ENCODE measurements at places on chromosomes 2 and 18.

GRCh38 chr2:128041561-128041960 is 13.7 kb upstream of the SAP130 start:
- no peak for DNase-seq

- DNase-seq: no peak
These were observed 1.3 kb downstream of the SLC20A1 start for GRCh38 chr2:112646791-112647689.

DNA sequence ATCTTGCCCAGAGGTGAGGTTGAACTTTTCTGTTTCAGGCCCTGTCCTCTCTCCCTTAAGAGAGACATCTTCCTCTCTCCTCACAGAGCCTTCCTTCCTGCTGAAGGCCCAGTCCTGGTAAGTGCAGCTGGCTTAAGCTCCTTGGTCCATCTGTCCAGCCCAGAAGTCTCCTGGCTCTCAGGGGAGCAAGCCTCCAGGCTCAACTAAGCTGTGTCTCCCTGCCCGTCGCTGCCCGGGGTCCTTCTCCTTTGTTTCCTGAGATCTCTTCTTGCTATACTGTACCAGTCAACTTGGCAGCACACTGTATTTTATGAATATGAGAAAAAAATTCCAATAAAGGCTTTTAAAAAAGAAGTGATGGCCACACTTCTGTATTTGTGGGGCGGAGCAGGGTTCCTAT is 77.4 kb downstream of the KCNF1 start:
- no peak for DNase-seq

DNA sequence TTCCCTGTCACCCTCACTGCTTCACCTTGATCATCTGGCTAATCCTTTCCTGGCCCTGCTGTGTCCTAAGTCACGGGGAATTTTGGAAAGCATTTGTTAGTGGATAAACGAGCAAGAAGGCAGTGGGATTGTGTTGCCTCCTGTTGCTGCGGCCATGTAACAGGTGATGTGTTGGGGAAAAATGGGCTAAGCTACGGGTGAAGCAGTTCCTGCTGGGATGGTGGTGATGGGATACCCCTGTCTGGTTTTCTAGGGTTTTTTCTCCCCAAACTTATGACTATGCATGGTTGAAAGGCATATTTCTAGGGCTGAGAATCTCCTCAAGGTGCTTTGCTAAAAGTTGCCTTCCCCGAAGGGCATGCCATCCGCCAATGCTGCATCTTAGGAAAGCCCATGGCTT is 68.1 kb downstream of the WDSUB1 start:
- DNase-seq: no peak

DNA sequence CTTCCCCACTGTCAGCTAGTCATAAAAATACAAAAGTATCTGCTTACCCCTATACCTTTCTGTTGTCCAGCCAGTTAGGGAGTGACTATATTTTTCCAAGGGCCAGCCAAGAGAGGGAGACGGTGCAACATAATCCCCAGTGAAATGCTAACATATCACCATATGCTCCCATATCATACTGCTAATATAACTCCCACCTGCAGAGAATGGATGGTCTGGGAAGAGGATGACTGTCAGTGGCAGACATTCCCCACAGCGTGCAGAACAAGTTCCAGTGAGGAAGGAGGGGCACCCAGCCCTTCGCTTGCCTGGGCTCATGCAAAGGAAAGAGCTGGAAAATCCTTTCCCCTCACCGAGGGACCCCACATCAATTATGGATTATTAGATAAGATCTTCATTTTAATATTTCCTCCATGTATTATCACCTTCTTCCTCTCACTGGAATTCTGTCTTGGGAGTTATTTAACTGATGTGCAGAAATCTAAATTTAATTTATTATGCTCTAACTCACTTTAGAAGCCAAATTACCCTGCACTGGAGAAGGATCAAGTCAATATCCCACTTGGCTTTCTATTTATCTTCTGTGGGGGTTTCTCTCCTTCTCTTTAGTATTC is 135.6 kb downstream of the GALNT14 start:
- no peak for DNase-seq

DNA sequence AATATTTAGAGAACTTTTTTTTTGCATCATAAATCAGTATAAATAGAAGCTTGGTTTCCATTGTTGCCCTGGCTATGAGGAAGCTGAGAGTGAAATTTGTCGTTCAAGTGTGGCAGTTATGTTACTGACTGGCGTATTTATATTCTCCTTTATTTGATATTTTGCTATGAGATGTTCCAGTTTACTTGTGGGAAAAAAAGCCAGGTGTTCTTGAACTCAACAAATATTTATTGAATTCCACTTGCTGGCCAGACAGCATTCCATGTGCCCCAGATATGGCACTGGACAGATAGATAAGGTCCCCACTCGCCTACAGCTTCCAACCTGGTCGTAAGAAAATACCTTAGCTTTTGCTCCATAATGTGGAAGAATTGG is 44.7 kb downstream of the NEDD4L start:
- peak; percentile 59 for DNase-seq

DNA sequence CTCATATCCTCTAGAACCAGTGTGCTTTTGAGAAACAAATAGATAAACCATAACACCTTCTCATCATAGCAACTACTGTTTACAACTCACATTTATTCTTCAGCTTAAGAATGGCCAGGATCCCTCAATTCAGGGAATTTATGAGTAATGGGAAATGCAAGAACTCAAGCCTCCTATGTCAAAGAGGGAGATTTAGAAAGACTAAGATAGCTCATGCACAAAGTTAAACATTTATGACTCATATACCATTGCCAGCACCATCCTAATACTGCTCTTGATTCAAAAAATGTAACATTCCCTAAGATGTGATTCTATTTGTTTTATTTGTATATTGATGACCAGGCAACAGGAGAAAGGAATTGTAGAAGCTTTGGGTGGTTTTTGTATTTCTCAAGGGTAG is 172.8 kb downstream of the CYP26B1 start:
- no peak for DNase-seq

DNA sequence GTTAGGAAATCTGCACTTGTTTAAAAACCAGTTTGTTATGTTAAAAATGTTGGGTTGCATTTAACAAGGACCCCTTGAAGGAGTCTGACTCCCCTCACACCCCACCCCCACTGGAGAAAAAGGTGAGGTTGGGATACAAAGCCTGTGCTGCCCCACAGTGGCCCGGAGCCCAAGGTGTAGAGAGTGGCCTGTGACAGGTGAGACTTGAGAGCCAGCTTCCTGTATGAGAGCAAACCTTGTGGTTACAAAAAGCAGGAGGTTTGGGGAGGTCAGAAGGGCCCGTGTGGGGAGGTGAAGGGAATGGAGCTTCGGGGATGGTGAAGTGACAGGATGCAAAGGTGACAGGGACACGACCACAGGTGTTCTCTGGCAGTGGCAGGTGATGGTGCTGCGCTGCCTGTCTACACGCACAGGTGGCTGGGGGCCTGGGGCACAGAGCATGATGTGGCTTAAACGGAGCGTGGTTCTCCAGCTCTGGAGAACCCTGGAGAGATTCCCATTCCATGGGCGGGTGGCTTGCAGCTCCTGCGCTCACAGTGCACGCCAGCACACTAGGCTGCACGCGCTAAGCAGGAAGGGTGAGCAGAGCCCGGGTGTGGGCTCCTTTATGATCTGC is 29.0 kb downstream of the IMPA2 start:
- DNase-seq: no peak

GRCh38 chr18:5463831-5464230 is 80.0 kb downstream of the EPB41L3 start:
- no peak for DNase-seq

- DNase-seq: peak; percentile 95
These were observed 845 bp upstream of the CDC42EP3 start for GRCh38 chr2:37672104-37672869.

GRCh38 chr2:23118894-23119293 is 266.1 kb upstream of the KLHL29 start:
- DNase-seq: no peak

DNA sequence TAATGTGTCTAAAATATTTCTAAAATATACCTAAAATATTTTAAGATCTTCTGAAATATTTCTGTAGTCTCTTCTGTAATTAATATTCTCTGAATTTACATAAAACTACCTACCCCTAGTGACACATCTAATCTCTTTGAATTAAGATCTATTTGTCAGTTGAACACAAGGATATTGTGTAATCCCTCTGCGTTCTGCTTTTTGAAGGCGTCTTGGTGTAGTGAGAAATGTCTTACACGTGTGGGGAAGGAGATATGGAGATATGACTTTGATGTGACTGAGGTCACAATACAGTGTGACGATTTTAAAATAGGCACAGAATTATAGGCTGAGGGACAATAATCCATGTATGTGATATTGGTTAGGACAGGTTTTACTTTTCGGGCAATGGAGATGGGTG is 79.8 kb downstream of the DOK6 start:
- no peak for DNase-seq

DNA sequence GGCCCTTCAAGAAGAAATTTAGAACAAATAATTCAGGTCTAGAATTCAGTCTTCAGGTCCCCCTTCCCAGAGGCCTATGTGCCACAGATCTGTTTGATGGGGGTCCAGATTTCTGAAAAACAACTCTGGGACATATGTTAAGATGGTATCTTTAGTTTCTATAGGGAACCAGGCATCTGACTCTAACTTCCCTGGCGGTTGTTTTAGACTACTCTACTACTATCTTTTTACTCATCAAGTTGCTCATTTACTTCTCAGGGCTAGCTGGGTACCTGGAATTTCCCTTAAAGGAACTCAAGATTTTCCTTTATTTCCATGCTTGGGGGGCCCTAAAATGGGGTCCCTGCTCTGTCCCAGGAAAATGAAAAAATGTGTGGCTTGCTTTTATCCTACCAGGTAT is 114.7 kb upstream of the RAB6C start:
- no peak for DNase-seq

DNA sequence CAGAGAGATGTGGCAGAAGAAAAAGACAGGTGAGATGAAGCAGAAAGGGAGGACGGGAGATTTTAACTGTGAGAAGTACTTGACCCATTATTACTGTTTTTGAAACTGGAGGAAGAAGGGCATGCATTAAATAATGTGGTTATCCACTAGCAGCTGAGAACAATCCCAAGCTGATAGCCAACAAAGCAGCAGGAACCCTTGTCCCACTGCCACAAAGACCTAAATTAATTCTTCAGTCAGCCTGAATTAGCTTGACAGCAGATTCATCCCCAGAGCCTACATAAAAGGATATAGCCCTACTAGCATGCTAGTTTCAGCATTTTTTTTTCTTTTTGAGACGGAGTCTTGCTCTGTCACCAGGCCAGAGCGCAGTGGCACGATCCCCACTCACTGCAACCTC is 19.5 kb upstream of the REG3A start:
- no peak for DNase-seq

- peak; percentile 59 for DNase-seq
These were observed 3.6 kb downstream of the DIS3L2 start for GRCh38 chr2:231965102-231965501.

DNA sequence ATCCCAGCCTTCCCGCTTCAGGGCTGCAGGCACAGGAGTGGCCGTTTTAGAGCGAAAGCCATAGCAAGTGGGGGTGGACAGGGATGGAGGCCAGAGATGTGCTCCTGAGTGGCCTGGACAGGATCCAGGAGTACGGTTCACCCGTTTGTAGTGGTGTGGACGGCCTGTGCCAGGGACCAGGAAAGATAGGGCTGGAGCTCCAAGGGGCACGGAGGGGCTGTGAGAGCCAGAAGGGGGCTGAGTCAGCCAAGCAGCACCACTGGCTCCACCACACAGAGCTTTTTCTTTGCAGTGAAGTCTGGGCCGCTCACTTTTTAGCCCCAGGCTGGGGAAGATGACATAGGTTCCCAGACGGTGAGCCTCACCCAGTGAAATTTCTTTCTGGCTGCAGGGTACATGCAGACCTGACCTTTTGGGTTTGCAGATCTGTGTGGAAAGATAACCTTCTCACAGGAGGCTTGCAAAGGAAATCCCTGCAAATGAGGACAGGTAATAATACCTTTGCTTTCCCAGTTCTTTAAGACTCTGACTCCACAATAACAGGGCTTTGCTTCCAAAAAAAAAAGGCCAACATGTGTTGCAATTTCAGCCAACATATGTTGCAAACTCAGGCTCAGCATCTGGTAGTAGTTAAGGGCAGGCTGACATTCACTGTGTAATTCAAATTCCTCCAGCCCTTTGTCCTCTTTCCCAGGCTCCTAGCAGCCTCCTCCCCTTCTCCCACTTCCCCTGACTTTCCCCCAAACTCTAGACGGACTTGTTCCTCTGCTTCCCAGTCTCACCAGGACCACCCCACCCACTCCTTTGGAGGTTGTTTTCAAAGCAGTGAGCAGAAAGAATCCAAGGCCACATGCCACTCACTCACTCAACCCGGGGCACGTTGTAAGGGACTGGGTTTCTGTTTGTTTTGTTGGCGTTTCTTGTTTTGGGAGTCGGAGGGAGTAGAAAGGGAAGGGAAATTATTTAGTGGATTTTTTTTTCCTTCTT is 20.3 kb upstream of the LAPTM4A start:
- no peak for DNase-seq

DNA sequence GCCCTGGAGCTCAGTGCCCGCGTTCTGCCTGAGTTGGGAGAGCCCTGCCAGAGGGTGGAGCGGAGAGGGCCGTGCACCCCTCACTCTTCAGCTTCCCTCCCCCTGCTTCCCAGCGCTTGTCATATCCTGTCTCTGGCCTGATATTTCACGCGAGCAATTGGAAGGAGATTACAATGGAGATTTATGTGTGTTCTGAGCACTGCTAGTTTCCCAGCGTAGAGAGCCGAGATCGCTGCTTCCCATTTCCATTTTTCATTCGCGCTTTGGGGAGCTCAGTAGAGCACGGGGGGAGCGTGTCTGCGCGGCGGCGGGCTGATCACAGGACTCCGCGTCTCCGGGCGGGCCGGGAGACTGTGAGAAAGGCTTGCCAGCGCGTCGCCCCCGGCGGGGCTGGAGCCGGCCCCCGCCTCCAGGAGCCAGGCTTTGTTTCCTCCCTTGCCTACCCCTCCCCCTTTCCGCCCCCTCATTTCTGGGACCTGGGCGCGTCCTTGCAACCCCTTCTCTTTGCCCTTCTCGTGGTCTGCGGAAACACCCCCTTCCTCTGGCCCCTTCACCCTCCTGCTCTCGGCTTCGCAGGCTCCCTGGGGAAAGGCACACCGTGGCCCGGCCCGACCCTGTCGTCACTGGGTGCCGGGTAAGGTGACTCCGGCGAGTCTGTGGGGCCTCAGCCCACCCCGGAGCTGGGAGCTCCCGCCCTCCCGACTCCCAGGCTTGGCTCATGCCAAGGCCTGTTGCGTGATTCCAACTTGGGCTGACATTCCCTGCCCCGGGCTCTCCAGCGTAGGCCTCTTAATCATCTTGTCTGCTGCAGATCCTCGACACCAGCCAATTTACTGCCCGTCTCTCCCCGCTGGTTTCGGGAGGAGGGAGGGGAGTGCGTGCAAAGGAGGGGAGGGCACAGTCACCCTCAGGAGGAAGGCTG is 5.8 kb downstream of the DLX2 start:
- peak; percentile 38 for DNase-seq

DNA sequence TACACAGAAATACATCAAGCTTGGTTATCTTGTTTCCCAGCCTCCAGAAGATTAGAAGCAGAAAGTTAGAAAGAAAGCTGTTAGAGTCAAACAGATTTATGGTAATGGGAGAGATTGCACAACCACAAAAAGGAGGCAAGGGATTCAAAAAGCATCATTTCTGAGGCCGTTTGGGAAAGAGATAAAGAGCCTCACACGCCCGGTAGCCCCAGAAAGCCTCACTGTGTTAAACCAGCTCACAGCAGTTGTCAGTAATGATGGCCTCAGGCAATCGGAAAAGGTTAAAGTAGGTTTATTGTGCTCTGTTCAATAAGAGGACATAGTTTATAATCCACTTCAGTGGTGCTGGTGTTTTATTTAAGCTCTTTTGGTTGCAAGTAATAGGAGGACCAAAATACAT is 111.3 kb downstream of the DCC start:
- no peak for DNase-seq

- DNase-seq: no peak
These were observed 13.8 kb upstream of the YWHAQ start for GRCh38 chr2:9644603-9645002.

GRCh38 chr2:143384111-143384510 is 254.9 kb downstream of the ARHGAP15 start:
- no peak for DNase-seq
